ENCODE measurements at places on chromosomes 1 and 21.

- no peak for DNase-seq
Measured at GRCh38 chr1:177960939-177961622, 8.8 kb downstream of the SEC16B start.

GRCh38 chr1:117209094-117209493 lies 1.6 kb downstream of the VTCN1 start:
- DNase-seq: no peak

DNA sequence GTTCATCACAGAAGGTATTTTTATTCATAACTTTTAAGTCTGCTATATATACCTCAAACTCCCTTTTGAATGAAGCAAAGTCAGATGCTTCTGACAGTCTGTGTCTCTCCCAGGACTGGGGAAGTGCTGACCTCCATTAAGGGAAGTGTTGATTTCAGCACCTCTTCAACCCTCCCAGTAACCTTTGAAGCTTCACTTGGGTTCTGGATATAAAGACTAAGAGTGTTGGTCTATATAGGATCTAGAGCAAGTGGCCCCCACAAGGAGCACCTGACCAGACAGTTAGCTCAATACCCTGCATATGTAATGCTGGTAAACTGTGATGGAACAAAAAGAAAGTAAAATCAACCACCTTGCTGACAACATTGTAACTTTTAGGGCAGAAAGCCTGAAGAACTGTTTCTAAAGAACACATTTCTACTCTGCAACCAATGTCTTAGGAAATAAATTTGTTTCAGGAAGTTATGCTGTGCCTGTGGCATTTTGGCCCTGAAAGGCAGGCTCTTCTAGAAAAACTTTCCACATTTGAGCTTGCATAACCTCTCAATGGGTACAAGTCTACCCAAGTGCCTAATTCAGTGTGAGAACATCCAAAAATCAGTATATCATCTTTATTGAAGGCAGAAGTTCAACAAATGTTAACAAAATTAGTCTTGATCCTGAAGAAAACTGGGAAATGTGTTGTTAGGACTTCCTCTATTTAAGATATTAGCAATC lies 865 bp upstream of the PTPN22 start:
- DNase-seq: no peak

GRCh38 chr1:1014799-1015681 lies 1.7 kb downstream of the ISG15 start:
- no peak for DNase-seq

DNA sequence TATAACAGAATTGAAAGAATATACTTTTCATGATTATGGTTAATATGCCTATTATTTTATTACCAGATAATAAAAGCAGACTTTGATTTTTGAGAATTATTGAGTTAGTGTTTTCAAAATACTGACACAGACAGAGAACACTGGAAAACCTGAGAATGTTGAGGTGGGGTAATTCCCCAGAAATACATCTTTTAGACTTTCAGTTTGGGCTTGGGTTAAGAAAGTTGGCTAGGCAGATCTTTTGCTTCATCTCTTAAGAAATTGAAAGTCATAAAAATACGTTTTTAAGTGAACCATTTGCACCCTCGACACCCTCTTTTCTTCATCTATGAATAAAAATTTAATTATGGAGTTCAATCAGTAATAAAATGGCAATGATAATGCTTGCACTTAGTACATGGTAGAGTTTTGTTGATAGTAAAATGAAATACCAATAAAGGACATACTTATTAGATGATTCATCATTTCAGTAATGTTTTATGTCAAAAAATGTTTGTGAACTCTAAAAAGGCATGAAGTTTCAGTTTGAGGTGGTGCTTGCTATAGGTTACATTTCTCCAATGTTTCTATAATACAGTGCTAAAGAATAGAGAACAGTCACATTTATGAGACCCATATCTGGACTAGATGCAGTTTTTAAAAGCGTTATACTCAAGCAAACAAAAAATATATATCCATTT lies 1.9 kb upstream of the SAMSN1 start:
- DNase-seq: no peak

GRCh38 chr1:9774712-9775679 lies 48.8 kb downstream of the CLSTN1 start:
- no peak for DNase-seq

DNA sequence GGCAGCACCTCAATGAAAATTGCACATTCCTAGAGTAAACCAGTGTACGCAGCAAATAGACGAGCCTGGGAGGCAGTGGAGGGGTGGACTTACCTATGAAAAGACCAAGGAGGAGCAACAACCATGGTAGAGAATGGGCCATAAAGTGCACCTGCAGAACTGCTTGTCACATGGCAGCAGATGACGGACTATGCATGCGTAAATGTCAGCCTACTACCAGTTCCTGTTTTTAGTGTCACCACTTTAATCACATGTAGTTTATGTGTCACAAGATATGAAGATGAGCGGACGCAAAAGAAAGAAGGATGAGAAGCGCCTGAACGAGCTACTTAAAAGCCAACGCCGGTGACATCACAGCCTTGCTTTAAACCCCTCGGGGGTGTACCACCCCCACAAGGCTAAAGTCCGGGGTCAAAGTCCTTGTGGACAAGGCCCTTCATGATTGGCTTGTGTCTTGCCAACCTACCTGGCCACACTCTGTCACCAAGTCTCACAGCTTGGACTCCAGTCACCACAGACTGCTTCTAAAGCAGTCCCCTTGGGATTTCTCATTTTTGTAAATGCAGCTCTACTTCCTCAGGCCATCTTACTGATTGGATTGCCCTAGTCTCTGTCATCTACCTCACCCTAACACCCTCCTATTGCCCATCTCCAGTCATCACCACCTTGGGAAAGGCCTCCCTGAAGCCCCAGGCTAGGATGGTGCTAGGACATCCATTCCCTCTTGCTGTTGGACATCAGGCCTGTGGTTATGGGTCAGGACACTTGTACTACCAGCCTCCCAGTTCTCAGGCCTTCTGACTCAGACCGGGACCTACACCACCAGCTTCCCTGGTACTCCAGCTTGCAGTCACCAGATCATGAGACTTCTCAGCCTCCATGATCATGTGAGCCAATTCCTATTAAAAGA lies 6.0 kb upstream of the LY9 start:
- DNase-seq: no peak

GRCh38 chr1:241309651-241310050 lies 47.4 kb downstream of the RGS7 start:
- no peak for DNase-seq

DNA sequence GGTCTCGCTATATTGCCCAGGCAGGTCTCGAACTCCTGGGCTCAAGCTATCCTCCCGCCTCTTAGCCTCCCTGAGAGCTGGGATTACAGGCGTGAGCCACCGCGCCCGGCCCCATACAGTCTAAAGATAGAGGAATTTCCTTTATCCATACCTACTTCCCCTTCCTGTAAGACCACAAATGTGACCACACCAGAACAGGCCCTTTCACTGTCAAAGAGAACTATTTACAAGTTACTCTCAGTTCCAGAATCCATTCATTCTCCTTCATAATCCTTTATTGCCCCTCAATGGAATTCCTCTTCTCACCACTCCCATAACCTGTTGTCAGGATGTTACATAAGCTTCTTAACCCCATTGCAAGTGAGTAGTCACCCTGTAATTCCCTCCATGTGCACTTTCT lies 26.3 kb upstream of the SLC5A9 start:
- DNase-seq: no peak

- DNase-seq: no peak
Measured at GRCh38 chr1:11354893-11355553, 82.0 kb downstream of the UBIAD1 start.

DNA sequence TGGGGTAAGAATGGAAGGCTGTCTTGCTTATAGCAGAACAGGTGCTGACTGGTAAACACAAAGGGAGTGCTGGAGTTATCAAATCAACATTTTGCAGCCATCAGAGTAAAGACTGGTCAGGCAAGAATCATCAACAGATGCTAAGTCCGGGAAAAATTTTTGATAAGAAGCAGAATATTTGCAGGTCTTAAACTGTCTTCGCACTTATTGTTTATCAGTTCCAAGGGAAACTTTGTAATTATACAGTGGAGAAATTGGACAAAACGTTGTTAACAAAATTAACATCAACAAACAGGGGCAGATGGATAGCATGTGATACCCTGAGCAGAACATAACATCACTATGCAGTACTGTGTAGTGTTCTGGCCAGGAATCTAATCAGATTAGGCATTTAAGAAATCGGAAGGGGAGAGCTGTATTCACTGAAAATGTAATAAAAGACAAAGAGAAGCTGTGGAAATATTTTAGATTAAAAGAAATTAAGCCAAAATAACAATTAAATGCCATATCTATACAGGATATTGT lies 127.1 kb downstream of the DAB1 start:
- no peak for DNase-seq

- no peak for DNase-seq
Measured at GRCh38 chr1:119771016-119771415, 2.3 kb upstream of the HMGCS2 start.

DNA sequence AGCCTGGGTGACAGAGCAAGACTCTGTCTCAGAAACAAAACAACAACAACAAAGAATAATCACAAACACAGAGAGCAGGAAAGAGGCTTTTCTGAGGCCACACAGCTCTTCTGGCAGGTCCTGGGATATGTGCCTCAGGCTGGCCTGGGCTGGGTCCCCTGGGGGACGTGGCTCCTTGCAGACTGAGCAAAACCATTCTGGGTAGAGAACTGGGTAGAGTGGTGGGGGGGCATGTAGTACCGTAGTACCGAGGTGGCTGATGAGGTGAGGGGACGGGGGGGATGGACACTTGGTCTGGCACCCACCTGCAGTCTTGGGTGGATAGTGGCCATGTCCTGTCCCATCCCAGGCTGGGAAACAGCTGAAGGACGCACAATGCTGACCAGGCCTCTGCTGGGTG lies 6.0 kb downstream of the TMEM82 start:
- DNase-seq: no peak
